GDM1 (cell line): ENCODE measurements at places on chromosomes 4 and X.

DNA sequence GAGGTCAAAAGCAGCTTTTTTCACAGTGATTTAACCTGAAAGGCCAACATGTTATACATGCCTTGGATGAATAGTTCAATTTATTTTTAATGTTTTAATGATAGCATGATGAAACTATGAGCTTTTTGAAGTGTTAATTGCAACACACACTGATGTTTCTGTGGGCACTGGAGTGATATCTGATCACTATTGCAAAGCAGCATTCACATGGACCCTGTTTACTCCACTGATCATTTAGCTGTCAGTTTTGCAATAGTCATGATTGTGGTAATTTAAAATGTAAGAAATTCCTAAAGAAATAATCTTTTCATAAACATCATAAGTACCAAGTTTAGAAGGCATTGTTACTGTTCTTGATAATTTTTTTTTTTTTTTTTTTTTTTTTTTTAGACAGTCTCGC is 74.1 kb downstream of the ARSJ start:
- DNase-seq: no peak

GRCh38 chrX:127037159-127037558 is 217.6 kb downstream of the PRR32 start:
- DNase-seq: no peak

- DNase-seq: no peak
Observed at GRCh38 chr4:7753931-7754465, 185.7 kb downstream of the AFAP1 start.

GRCh38 chr4:40462326-40462725 is 127.2 kb downstream of the CHRNA9 start:
- no peak for DNase-seq

GRCh38 chr4:101269682-101270081 is 77.6 kb downstream of the PPP3CA start:
- DNase-seq: no peak
